ENCODE measurements at places on chromosomes 5 and 9.

DNA sequence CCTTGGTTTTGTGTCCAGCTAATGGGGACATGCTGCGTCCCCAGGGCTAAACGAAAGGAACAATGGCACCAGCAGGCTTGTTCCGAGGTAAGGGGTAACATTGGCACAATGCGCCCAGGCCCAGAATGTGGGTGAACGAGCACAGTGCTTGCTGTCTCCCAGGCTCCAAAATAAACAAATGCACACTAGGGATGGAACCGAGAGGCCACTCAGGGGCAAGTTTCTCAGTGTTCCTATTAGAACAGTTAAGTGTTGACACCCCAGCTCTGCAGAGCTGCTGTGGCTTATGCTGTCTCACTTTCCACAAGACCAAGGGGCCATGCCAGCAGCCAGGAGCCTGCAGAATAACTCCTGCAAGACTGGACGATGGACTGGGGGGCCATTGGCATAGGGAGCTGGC, 492.4 kb downstream of the GADD45G start:
- no peak for DNase-seq

- no peak for DNase-seq
Observed at GRCh38 chr5:122267185-122267584, 44.9 kb upstream of the SNCAIP start.

GRCh38 chr9:20200991-20201431, 412.2 kb upstream of the SLC24A2 start:
- DNase-seq, result no peak

DNA sequence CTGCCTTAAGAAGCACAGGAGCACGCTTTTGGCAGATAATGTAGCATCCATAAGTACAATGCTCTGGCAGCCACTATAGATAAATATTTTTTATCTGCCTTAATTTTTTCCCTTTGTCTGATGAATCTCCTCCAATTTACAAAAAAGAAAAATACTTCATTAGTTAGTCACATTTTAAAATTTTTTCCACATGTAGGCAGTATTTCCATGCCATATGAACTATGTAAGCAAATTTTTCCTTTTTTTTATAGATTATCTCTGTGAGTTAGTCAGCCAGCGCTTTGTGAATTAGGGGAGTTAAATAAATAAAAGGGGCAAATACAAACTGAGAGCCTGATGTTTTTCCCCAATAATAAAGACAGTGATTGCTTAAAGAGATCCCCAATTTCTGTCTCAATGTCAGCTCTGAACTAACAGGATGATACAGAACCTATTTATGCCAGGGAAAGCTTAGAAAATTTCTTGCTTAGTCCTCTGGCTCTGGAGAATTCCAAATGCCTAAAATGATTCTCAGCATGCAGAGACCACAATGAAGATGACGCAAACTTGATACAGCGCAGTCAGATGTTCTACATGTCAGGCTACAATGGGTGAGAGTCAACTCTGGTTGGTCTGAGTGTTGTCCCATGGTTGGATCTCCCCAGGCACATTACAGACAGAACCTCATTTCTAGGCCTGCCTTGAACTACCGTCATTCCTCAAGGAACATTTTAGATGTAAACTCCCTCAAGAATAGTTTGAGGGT, 390.4 kb upstream of the CDH6 start:
- no peak for DNase-seq

DNA sequence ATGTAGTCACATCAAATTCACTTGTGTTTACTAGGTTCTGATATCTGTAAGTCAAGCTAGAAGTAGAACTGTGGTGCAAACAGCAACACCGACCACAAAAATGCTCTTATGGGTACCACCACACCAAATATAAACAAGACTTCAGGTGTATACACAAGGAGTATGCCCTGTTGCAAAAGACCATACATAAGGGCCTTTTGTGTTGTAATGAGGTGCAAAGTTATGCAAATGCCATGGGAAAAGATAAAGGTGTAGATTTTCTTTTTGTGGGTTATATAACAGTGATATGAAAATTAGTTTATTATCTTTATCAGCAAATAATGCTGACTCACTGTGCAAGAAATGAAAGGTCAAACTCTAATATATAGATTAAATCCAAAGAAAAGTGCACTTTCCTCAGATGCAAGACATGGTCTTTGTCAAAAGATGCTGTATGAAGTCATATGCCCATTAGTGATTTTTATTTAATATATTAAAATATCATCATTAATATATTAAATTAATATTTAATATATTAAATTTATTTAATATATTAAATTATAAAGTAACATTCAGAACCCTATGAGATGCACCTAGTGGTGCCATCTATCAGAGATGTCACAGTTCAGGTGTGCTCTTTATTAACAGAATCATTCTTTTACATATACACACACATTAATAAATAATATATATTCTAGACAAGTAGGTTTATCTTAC, 26.7 kb upstream of the ALDH1A1 start:
- DNase-seq, result peak; percentile 19

GRCh38 chr9:91099436-91099835, 262.3 kb downstream of the AUH start:
- no peak for DNase-seq

DNA sequence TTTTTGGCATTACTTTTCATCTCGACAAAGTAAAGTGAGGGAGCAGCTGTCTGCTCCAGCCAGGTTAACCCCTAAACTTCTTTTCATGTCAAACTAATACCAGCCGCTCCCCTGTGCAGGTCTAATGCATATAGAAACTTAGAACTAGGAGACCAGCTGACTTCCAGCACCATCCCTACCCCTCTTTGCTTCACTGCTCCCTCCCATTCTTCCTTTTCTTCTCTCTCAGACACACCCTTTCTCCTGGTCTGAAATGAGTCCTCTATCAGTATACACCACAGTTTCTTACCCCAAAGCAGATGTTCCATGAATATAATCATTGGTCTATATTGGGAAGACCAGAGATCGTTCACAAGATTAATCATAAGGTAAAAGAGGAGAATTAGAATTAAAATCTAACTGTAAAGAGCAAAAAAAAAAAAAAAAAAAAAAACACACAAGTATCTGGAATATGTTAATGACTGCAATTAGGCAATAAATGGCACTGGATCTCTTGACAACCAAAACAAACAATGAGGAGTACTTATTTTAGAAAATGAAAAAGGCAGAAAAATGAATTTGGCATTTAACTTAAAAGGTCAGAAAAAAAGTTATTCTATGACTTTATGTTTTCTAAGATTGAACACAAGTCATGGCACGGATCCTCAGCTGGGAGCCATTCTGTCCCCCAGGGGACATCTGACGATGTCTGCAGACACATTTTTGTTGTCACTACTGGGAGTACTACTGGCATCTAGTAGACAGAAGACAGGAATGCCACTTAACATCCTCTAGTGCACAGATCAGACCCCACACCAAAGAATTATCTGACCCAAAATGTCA, 209.8 kb downstream of the PJA2 start:
- no peak for DNase-seq

DNA sequence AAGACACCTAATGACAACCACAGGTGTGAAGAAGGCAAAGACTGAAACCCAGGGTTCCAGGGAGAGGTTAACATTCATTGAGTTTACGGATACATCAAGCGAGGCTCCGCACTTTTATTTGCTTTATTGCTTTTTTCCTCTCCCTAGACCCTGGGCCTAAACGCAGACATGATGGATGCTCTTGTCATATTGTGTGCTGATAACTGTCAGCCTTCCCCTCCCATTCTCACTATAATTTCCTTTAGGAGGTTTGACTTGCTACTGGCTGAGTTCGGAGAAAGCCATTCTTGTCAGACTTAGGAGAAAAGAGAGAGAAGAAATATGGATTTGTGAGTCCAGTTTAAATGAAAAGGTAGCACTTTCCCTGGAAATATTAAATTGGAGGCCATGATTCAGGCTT, 471.6 kb downstream of the DNAH5 start:
- no peak for DNase-seq

DNA sequence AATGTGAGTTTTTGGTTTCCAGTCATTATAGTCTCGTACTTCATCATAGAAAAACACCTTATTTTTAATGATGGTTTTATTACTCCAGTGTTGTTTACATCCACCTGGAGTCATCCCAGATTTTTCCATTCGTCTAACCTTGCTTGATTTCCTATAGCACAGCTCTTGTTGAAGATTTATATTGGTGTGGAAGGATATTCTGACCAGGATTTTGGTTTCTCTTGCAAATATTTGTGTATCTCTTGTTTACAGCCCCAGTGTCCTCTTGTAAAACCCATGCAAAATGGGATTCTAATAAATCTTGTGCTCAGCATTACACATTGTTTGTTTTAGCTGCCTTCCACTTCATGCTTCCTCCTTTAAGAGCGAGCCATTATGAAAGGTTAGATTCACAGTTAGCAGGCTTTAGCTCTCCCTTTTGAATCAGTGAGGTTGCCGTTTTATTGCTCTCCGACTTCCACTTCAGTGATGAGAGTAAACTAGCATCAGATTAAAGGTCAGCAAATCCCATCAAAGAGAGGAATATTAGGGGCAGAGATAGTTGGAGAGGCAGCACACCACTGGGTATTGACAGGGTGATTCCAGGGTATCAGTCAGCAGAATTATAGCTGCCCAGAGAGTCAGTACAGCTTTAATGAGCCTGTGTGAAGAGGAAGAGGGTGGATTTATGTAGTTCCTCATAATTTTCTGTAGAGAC, 157.1 kb downstream of the PBX3 start:
- DNase-seq, result peak; percentile 28

DNA sequence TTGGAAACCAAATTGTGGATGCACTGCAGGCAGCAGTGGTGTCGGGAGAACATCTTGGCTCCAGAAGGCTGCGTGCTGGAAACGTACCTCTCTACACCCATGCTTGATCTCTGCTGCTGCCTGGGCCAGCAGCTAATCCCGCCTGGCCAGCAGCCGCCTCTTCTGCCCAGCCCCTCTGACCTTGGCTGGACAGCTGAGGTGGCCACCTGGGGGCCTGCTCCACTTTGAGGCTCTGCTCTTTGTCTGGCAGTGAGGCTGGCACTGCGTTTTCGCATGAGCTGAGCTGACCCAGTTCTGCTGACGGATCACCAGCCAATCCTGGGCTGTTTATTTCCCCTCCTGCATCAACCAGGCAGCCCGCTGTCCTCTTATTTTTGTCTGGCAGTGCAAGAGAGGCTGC, 154.9 kb downstream of the TENT4A start:
- no peak for DNase-seq

DNA sequence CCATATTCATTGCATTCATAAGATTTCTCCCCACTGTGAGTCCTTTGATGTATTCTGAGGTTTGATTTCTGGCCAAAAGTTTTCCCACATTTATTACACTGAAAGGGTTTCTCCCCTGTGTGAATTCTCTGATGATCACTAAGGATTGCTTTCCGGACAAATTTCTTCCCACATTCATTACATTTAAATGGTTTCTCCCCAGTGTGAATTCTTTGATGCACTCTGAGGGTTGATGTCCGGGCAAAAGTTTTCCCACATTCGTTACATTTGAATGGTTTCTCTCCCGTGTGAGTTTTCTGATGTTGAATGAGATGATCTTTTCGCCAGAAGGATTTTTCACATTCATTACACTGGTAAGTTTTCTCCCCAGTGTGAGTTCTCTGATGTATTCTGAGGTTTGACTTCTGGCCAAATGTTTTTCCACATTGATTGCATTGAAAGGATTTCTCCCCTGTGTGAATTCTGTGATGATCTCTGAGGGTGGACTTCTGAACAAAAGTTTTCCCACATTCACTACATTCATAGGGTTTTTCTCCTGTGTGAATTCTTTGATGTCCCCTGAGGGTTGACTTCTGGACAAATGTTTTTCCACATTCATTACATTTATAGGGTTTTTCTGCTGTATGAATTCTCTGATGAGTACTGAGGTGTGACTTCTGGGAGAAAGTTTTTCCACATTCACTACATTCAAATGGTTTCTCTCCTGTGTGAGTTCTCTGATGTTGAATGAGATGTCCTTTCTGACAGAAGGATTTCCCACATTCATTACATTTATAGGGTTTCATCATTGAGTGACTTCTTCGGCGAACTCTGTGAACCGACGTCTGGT, 18.8 kb downstream of the ZNF510 start:
- no peak for DNase-seq

DNA sequence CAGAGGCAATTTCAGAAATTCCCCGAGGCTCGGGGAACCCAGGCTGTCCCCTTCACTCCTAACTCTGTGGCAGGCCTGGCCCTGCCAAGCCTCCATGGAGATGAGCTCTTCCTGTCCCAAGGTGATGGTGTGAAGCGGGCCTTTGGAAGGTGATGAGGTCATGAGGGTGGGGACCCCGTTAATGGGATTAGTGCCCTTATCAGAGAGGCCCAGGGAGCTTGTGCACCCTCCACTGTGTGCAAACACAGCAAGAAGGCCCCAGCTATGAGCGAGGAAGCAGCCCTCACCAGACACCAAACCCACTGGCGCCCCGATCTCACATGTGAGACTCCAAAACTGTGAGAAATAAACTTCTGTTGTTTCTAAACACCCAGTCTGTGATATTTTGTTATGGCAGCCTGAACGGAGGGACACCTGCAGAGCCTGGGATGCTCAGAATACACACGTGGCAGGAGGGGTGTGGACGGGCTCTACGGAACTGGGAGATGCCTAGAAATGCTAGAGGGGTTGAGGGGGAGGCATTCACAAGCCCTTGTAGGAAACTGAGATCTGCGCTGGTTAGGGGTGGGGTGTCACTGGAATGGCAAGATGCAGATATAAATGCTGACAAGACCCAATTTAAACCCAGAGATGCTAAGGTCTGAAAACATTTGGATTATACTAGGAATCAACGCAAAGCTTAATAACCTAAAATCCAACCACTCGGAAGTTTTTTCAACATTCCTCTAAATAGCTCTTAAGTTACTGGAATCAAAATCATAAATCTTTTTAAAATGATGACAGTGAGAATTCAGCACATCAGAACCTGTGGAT, 46.9 kb downstream of the ADAMTS2 start:
- DNase-seq, result no peak

DNA sequence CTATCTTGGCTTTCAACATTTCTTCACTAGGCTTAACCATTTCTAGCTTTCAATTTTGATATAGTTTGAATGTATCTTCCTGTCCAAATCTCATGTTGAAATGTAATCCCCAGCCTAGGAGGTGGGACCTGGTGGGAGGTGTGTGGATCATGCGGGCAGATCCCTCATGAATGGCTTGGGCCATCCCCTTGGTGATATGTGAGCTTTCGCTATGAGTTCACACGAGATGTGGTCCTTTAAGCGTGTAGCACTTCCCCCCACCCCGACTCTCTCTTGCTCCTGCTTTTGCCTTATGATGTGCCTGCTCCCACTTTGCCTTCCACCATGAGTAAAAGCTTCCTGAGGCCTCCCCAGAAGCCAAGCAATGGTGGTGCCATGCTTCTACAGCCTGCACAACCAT, 40.6 kb downstream of the PHAX start:
- DNase-seq, result no peak

GRCh38 chr9:38380872-38381534, 11.5 kb upstream of the ALDH1B1 start:
- DNase-seq, result no peak

- DNase-seq, result no peak
Observed at GRCh38 chr5:158921441-158922262, 178.1 kb downstream of the EBF1 start.

DNA sequence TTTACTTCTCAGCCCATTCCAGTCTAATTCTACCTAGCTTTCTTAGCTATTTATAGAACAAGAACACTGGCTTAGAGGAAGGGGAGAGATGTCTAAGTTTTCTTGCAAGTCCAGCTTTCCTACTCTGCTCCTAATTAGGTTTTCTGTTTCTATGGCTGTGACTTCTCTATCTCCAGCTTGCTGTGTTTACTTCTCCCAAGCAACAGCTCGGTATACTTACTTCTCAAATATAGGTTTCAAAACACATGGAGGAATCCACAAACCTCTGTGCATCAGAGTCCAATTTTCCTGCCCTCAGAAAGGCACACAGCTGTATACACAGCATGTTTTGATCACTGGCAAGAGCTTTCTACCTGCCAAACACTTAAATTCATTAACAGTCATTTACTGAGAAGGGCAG, 17.4 kb upstream of the HMGCR start:
- no peak for DNase-seq

- peak; percentile 35 for DNase-seq
Observed at GRCh38 chr5:43041669-43042175, 1.6 kb upstream of the ANXA2R start.

All from T47D (cell line).